Smooth muscle cell of bladder (primary cell): ENCODE measurements at places on chromosomes 11 and 22. TPM values are rescaled to one million over a fixed set of nuclear protein-coding genes. Genes with fewer than 3 reads are reported as not detected.

Gene YWHAH
- 41.1 and 54.2 TPM in 2 replicates for total RNA-seq

Gene GALNT18
- 3.1 and 3.7 TPM in 2 replicates for total RNA-seq

Gene HOATZ
- total RNA-seq: not detected in 2 replicates

Gene SCGB1C1
- total RNA-seq: not detected in 2 replicates

Gene B3GAT1
- 0.09 TPM in 1 of 2 replicates, not detected in the other for total RNA-seq

Gene GRAP2
- under 0.01 TPM in 1 of 2 replicates, not detected in the other for total RNA-seq

Gene DEPDC7
- total RNA-seq: 5.3 and 7.4 TPM in 2 replicates

Gene RIN1
- 9.7 and 16.2 TPM in 2 replicates for total RNA-seq

Gene DGCR6
- 0.71 and 1.3 TPM in 2 replicates for total RNA-seq

Gene CDON
- 8.8 and 16.9 TPM in 2 replicates for total RNA-seq

Gene ABCG4
- 0.14 and 0.18 TPM in 2 replicates for total RNA-seq

Gene SEC14L6
- 0.14 and 0.18 TPM in 2 replicates for total RNA-seq

Gene RAB36
- 2.4 and 2.7 TPM in 2 replicates for total RNA-seq

Gene RBM14
- total RNA-seq: 16.2 and 20.1 TPM in 2 replicates

Gene TMEM109
- 17.8 and 21.1 TPM in 2 replicates for total RNA-seq

Gene C11orf21
- not detected in 2 replicates for total RNA-seq

Gene GLYATL2
- total RNA-seq: 0.65 and 0.71 TPM in 2 replicates

Gene GLYAT
- total RNA-seq: not detected in 2 replicates

Gene SLC17A6
- total RNA-seq: not detected in 2 replicates

Gene SOX6
- 0.18 and 1.00 TPM in 2 replicates for total RNA-seq

Gene ZFP91
- 34.4 and 36.1 TPM in 2 replicates for total RNA-seq

Gene MCHR1
- total RNA-seq: 1.00 and 2.4 TPM in 2 replicates

Gene CSF2RB
- total RNA-seq: 0.09 TPM in 1 of 2 replicates, not detected in the other

Gene OR51B4
- total RNA-seq: not detected in 2 replicates

Gene SAC3D1
- total RNA-seq: 5.0 and 6.4 TPM in 2 replicates

Gene VSIG10L2
- 0.14 TPM in 1 of 2 replicates, not detected in the other for total RNA-seq

Gene TSPAN32
- total RNA-seq: under 0.01 TPM in 2 replicates

Gene PDE2A
- 0.18 and 0.28 TPM in 2 replicates for total RNA-seq

Gene KMT5B
- 21.3 and 26.0 TPM in 2 replicates for total RNA-seq

Gene CD82
- total RNA-seq: 23.6 and 25.5 TPM in 2 replicates

Gene MRGPRX4
- under 0.01 TPM in 1 of 2 replicates, not detected in the other for total RNA-seq

Gene MPPED2
- total RNA-seq: not detected in 2 replicates

Gene KCNK7
- 0.09 and 0.43 TPM in 2 replicates for total RNA-seq

Gene KDM4E
- not detected in 2 replicates for total RNA-seq

Gene TMEM135
- total RNA-seq: 26.3 and 32.7 TPM in 2 replicates

Gene CSNK2A3
- total RNA-seq: 1.00 and 1.1 TPM in 2 replicates

Gene INPP5J
- total RNA-seq: 0.09 and 0.14 TPM in 2 replicates

Gene PRR5
- total RNA-seq: 12.2 and 13.6 TPM in 2 replicates

Gene GLYATL1
- 0.57 TPM in 1 of 2 replicates, not detected in the other for total RNA-seq

Gene MYEOV
- total RNA-seq: 0.74 and 1.00 TPM in 2 replicates

Gene DAGLA
- 1.3 and 1.8 TPM in 2 replicates for total RNA-seq

Gene C22orf42
- total RNA-seq: not detected in 2 replicates

Gene OR6A2
- total RNA-seq: 0.14 and 0.37 TPM in 2 replicates

Gene NAGA
- total RNA-seq: 37.3 and 39.1 TPM in 2 replicates

Gene SLC43A3
- 15.9 and 27.4 TPM in 2 replicates for total RNA-seq

Gene TUBA8
- 0.18 and 0.43 TPM in 2 replicates for total RNA-seq

Gene ACTN3
- 0.14 and 0.18 TPM in 2 replicates for total RNA-seq

Gene CCDC73
- total RNA-seq: not detected in 2 replicates

Gene TPCN2
- 10.4 and 10.9 TPM in 2 replicates for total RNA-seq

Gene SESN3
- total RNA-seq: 17.4 and 22.9 TPM in 2 replicates

Gene OR5AR1
- not detected in 2 replicates for total RNA-seq

Gene PDXP
- 3.6 and 6.7 TPM in 2 replicates for total RNA-seq
